ENCODE measurements at places on chromosomes 12 and 14.

DNA sequence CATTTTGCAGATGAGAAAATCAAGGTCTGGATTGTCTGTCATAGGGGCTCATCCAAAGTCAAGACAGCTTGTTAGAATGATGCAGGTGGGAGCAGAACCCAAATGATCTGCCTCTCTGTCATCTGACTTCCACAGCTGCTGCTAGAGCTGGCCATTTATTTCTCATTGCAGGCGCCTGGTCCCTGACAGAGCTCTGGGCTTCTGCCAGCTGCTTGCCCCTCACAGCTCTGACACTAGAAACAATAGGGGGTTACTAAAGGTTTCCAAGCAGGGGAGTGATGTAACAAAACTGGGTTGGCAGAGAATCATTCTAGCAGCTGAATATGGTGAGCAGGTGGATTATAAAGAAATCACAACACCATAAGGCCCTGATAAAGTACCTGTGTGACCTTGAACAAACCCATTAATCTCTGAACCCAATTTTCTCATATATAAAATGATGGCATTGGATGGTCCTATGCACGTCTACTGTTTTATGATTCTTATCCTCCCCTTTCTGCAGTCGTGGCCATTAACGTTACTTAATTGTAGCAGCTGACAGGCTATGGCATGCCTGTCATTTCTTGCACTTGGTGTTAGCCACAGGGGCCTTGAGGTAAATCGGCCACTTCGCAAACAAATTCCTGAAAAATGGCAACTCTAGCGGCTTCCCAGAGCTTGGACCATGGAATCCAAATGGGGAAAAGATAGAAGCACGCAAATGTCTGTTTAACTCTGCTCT is 134.6 kb downstream of the RMST start:
- no peak for DNase-seq

GRCh38 chr14:94237046-94237445 is 56.0 kb downstream of the SERPINA10 start:
- no peak for DNase-seq

DNA sequence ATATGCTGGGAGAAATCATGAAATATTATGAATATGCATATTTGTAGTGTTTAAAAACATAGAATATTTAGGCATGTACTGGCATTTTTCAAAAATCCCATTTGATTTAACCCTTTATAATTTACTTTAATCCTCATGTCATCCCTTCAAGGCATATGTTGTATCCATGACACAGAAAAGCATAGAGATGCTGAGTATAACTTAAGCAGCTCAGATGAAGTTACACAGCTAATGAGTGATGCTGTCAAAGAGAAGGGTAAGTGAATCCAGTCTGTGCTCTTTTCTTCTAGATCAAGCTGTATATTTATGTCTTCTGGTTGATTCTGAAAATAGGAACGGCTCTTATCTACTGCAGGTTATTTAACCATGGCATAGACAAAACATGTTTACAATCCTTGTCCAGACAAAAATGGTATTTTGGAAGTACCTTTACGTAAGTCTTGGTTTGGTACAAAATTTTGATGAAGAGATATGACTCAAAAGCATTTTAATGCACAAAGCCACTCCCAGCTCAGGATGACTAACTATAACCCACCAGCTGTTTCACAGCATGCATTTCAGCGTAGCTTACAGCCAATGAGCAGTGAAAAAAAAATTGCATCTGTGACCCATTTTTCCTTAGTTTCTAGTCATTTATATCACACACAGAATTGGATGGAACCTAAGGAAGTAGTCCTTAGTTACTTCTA is 201.7 kb downstream of the STXBP6 start:
- DNase-seq, result no peak

DNA sequence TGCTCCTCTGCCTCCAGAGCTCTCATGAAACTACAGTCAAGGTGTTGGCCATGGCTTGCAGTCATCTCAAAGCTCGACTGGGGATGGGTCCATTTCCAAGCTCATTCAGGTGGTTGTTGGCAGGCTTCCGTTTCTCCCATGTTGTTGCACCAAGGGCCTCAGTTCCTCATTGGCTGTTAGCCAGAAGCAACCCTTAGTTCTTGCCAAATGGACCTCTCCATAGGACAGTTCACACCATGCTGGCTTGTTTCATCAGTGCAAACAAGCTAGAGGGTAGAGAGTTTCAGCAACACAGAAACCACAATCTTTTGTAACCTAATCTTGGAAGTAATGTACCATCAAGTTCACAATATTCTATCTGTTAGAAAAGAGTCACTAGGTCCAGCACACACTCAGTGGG is 22.7 kb upstream of the PPM1A start:
- no peak for DNase-seq

Data from iPS-NIHi11 (cell line).